Keratinocyte (primary cell): ENCODE measurements at places on chromosomes 12 and 14. TPM values are rescaled to one million over a fixed set of nuclear protein-coding genes. Genes with fewer than 3 reads are reported as not detected.

PTGES3 gene
- polyA plus RNA-seq, result 53.0 to 136 TPM (median 112 TPM) in 3 replicates

KRT71 gene
- not detected in 3 replicates for polyA plus RNA-seq

SRRM4 gene
- not detected in 3 replicates for polyA plus RNA-seq

NDUFB1 gene
- 269 to 555 TPM (median 393 TPM) in 3 replicates for polyA plus RNA-seq

TBX5 gene
- polyA plus RNA-seq, result not detected in 3 replicates

SCFD1 gene
- polyA plus RNA-seq, result 42.9 to 100 TPM (median 59.1 TPM) in 3 replicates

RNASE1 gene
- 0.09 TPM in 1 of 3 replicates, not detected in the others for polyA plus RNA-seq

DLK1 gene
- not detected in 3 replicates for polyA plus RNA-seq

INSM2 gene
- not detected in 3 replicates for polyA plus RNA-seq

SLC17A8 gene
- polyA plus RNA-seq, result not detected in 3 replicates

ADAM21 gene
- 0.69 to 1.2 TPM (median 0.77 TPM) in 3 replicates for polyA plus RNA-seq
